ENCODE measurements at places on chromosomes 1 and 21.
A peak's percentile ranks its signal among the peaks of the same experiment; 100 is the strongest.

DNA sequence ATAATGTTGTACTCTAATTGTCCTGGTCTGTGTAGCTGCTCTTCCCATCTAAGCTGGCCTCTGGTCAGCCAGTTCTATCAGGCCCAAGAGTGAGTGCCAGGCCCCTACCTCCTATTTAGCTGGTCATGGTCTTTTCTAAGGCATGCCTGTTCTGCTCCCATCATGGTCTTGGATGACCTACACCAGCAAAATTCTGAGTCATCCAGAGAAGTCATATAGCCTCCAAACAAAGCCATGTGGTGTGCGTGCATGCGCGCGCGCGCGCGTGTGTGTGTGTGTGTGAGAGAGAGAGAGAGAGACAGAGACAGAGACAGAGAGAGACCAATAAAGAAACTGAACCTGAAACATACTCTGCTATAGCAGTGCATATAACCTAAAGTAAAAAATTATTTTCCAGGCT is 254.4 kb downstream of the BRINP2 start:
- DNase-seq: no peak

- no peak for DNase-seq
Measured at GRCh38 chr1:233668725-233669294, 54.9 kb downstream of the KCNK1 start.

- peak; percentile 70 for DNase-seq
Measured at GRCh38 chr21:45478115-45478801, 64.0 kb downstream of the SLC19A1 start.

- no peak for DNase-seq
Measured at GRCh38 chr1:45001011-45001481, 10.1 kb downstream of the HECTD3 start.

DNA sequence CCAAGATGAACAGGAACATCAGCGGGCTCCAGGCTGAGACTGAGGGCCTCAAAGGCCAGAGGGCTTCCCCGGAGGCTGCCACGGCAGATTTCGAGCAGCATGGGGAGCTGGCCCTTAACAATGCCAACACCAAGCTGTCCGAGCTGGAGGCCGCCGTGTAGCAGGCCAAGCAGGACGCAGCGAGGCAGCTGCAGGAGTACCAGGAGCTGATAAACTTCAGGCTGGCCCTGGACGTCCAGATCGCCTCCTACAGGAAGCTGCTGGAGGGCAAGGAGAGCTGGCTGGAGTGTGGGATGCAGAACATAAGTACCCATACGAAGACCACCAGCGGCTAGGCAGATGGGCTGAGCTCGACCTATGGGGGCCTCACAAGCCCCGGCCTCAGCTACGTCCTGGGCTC is 823.4 kb upstream of the NEGR1 start:
- no peak for DNase-seq

DNA sequence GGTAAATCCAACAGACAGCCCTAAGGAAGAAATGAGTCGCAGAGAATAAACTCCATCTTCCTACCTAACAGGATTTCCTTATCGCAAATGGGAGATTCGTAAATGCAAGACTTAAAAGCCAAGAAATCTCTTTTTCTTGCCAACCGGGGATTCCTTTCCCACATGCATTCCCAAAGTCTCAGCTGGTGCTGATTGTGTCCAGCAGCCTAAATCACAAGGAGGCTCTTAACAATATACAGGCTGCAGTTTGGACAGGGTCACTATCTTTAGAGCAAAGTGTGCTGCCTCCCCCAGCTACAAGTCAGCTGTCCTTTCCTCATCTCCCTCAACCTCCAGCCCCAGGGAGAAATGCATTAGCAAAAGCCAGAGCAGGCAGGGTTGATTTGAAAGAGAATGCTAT is 189.8 kb upstream of the PLXNA2 start:
- DNase-seq: no peak

GRCh38 chr1:81834268-81834667 is 33.5 kb downstream of the ADGRL2 start:
- DNase-seq: no peak

GRCh38 chr1:19643602-19644394 is at the start of gene NBL1:
NBL1 (plus strand) TSS chr1:19644311; CDS start chr1:19655031, 10,720 bp downstream.
- peak; percentile 62 for DNase-seq

- no peak for DNase-seq
Measured at GRCh38 chr1:160066829-160067745, 2.9 kb downstream of the KCNJ10 start.

DNA sequence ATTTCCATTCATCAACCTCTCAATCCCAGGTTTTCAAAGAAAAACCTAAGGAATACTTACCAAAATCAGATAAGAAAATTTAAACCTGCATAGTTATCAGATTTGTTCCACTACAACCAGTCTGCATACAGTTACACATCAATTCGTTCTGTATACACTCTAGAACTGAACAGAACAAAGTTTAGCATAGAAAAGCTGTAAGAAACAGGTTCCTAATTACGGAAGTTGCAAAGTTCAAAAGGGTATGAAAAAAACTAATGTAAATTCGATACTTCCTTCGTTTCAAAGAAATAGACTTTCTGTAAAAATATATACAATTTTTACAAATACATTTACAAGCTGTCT is 3.1 kb downstream of the MCL1 start:
- DNase-seq: no peak

DNA sequence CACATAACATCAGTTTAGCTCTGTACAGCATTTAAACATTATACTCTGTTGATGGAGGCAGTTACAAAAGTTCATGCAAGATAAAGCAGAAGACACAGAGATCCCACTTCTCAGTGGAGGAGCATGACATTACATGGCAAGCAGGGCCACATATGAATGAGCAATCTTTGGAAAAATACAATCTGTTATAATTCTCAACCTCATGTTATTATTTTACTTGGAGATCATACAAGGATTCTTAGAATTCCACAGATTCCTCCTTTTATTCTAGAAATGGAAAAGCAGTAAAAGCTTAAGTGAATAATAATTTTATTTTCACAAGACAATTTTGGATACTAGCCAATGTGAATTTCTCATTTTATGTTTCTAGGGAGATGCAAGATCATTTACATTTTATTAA is 66.6 kb downstream of the IFI44 start:
- DNase-seq: no peak

DNA sequence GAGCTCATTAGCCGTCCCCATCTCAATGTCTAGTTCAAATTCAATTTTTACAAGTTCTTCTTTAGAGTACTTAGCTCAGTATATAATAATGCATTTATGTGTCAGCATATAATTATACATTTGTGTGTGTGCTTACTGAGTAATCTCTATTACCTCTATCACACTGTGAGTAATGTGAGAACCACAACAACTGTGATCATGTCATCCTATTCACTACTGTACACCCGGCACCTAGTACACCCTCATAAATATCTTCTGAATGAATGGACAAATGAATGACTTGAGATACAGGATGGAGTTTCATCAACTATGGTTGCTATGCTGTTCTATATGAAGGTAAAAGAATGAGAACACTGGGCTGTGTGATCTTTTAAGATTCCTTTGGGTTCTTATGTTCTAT is 124.0 kb downstream of the GPATCH2 start:
- DNase-seq: no peak

- DNase-seq: no peak
Measured at GRCh38 chr1:224684979-224685425, 68.9 kb downstream of the CNIH3 start.

GRCh38 chr1:159900086-159900680 is at the start of gene CFAP45:
CFAP45 (minus strand) TSS chr1:159900165; CDS start chr1:159900098, 67 bp downstream.
- no peak for DNase-seq

Measured in T follicular helper cell (primary cell).